CD4-positive, alpha-beta T cell treated with Interleukin-12 subunit alpha and Interleukin-12 subunit beta, for 1 hour (primary cell): ENCODE measurements at places on chromosomes 2 and 18.

DNA sequence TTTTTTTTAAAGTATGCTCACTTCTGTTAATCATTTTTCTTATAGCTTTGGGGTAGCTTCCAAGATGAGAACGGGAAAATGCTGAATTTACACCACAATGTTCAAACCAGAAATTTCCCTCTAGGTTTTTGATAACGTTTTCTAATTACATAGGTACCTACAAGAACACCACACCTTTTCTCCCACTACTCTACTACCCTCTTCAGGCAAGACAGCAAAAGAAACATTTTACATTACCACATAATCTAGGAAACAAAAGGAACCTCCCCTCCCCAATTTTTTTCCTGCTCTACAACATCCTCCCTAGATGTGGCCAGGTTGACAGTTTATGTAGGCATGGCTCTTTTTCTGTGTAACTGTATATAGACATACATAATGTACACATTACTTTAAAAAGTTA is 32.4 kb downstream of the NDUFAF7 start:
- DNase-seq = no peak

GRCh38 chr2:153106802-153107477 is 371.6 kb downstream of the RPRM start:
- DNase-seq = no peak

DNA sequence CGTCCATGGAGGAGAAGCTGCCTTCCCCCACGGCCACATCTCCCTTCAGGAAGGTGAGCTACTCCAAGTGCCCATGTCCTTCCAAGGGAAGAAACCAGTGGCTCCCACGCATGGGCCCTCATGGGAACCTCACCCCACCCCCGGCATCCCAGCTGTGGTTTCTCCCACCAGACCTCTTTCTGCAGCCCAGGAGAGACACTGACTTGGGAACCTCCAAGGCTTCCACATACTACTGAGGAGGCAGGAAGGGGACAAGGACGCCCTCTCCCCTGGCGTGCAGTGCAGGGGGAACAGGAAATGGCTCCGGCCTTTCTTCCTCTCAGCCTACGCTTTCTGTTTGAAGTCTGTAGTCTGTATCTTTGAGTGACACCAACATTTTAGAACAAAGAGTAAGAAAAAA is 104.5 kb upstream of the EPC2 start:
- DNase-seq = no peak

- DNase-seq = no peak
Measured at GRCh38 chr2:46824611-46825010, 91.0 kb downstream of the MCFD2 start.

- no peak for DNase-seq
Measured at GRCh38 chr2:145750612-145751011, 1230.7 kb upstream of the ZEB2 start.

DNA sequence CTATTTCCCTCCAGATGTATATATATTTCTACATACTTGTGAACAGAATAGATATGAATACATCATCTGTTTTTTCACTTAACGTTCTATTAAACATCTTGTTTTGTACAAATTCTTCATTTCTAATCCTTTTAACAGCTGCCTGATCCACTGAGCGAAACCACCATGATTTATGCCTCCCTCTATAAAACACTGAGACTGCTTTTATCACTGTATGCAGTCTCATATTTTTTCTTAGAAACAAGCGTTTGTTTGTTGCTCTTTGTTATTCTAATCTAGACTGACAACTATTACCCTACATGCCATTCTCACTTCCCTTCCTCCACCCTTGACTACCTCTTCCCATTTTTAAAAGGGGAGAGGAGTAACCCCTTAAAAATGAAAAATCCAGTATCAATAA is 88.2 kb downstream of the DTNB start:
- DNase-seq = no peak

DNA sequence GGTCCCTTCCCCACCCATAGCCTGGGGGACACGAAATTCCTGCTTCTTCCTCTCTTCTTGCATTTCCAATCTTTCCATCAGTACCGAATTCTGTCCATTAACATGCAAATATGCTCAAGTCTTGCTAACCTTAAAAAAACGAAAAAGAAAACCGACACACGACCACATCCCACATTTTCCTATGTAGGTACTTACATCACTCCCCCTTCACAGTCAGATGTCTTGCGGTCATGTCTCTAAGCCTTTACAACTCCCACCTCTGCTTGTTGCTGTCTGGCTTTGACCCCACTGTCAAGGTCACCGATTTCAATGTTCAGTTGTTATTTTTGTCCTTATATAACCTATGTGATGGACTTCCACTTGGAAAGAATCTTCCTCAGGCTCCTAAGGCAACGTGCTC is 219.4 kb downstream of the NAPG start:
- DNase-seq = no peak

GRCh38 chr18:49494660-49495059 is 7.6 kb upstream of the C18orf32 start:
- no peak for DNase-seq

DNA sequence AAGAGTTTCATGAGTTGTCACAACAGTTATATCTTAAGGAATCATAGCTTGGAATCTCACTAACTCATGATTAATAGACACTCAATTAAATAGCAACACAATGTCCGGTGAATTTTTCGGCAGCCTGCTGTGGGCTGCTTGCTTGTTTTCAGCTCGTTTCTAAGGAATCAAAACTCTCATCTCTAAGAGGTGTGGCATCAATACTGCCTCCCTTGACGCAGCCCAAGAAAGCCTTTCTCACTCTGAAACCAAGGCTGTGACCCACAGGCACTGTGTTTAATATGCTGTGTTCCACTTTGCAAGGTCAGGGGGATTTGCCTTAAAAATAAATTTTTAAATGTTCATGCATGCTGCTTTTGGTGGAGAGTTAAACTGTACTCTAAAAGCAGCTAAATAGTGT is 5.4 kb downstream of the DCC start:
- DNase-seq = no peak

DNA sequence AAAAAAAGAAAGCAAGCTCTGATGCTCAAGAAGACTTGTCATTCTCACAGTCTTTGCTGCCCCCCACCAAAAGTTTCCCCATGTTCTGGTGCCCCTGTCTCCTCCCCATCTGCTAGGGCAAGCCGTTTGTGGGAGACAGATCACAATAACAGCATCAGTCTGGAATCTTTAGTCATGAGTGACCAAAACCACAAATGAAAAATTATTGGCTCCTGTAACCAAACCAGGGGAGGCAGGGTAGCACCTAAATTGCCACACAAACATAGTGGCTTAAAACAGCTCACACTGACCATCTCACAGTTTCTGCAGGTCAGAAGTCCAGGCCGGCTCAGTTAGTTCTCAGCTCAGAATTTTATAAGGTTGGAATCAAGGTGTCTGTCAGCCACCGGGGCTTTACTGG is 9.1 kb upstream of the B3GNT7 start:
- DNase-seq = no peak

DNA sequence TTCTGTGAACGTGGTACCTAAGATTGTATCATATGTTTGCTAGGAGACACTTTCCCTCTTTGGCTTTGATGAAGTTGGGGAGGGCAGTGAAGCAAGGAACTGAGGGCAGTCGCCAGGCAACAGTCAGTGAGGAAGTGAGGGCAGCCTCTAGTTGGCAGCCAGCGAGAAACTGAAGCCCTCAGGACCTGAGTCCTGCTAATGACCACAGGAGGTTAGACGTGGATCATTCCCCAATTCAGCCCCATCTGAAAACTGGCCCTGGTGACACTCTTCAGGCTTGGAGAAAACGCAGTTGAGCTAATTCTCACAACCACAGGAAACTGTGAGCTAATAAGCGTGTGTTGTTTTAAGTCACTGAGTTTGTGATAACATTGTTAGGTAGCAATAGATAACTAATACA is 84.5 kb upstream of the REG3G start:
- no peak for DNase-seq

DNA sequence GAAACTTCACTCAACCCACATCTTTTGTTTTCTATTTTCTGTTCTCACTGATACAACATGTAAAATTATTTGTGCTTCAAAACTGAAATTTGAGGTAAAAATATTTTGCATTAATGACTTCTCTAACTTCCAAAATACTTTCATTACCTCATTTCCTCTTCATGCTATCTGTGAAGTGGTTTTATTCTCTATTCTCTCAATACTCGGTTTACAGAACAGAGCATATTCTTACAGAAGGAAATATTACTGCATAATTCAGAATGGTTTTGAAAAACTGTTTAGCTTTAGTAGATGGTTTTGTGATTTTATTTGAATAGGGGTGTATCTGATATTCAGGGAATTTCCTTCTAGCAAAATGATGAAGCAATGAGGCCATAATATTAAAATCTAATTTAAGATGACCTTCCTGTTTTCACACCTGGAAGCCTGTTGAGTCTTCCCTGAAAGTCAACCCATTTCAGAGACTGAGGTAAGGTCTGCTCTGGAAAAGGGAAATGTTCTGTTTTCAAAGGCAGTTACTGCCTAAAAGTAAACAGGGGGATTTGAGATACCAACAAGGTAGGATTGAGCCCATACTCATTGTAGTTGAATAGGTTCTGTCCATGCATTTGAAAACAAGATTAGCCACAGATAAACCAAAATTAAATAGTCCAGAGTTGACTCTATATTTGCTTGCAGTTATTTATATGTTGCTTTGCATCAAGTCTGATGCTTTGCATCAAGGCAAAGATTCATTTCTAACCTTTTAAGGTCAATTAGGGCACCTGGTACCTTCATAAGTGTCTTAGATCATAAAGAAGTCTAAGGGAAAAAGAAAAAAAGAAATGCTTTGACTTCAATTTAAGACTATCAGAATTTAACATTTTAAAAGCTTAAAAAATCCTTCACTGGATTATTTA is 50.8 kb upstream of the PEX13 start:
- no peak for DNase-seq

DNA sequence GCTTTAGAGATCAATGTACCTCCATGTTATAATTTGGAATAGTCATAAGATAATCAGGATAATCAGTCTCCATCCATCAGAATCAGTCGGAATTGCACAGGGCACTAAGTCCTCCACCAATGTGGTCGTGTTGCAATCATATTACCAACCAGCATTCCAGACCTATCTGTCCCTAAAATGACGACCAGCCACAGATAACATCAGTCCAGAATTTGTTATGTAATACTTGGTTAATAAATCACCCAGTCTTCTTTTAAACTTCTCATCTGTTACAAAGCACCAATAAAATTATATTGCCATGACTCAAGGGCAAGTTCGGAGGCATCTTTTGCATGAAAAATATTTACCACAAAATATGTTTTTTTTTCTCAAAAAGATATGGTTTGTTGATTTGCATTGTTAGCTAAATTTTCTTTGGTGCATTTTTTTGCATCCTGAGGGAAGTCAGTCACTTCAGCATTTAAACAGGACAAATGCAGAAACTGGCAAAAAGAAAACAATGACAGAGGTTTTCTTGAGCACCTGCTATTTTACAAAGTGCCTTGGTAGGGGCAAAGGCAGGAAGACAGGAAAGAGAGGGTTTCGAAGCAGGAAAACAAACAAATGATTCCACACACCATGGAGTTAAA is 29.3 kb downstream of the PIEZO2 start:
- DNase-seq = no peak

GRCh38 chr18:55206927-55207326 is 247.7 kb upstream of the CCDC68 start:
- DNase-seq = no peak

DNA sequence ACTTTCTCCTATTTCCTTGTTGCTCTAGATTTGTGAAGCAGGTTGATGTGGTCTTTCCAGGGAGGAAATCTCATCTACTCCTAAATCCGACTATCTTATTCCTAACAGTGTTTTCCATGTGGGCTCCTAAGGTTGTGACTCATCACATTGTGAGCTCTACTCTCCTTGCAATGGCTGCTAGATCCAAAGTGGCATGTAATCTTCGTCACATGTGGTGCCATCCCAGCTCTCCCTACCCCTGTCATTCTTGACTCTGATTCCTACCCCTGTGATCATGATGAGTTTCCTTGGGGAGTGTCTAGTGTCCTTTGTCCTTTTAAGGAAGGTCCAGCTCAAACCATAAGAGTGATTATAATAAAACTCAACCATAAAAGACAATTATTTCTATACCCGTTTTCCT is 47.3 kb upstream of the GULP1 start:
- DNase-seq = no peak

DNA sequence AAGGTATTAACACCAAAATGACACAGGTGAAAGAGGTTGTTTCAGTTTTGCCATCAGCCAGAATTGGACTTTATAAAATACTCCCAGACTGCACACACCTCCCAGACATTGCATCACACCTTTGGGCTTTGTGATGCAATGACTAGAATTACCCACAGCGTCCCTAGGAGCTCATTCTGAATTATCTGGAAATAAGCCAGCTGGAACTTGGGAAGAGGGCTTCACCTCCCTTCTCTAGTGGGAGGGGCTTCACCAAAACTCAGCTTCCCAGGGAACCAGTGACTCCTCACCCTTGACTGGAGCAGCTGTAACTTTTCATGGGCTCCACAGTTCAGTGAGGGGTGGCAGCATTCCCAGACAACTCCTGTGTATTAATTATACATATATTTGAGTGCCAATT is 83.1 kb upstream of the BZW1 start:
- DNase-seq = no peak

GRCh38 chr18:40035966-40036365 is 1919.1 kb upstream of the PIK3C3 start:
- no peak for DNase-seq

DNA sequence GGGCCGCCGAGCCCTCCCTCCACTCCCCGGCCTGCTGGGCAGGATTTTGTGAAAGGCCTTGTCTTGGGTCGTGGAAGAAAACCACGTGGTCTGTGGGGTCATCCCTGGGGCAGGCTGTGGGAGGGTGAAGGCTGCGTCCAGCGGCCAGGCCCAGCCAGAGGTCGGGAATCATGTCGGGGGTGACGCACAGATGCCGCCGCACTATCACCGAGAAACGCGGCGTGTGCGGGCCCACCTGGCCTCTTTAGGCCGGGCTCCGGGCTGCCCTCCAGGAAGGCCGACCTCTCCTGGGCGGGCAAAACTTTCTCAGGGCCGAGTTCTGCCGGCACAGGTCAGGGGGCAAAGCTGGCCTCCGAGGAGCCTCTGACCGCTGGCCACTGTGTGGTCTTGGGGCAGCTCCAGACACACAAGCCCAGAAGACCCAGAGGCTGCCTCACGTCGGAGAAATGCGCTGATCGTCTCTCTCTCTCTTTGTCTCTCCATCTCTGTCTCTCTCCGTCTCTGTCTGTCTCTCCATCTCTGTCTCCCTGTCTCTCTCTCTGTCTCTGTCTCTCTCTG is 28.4 kb downstream of the NFATC1 start:
- no peak for DNase-seq

DNA sequence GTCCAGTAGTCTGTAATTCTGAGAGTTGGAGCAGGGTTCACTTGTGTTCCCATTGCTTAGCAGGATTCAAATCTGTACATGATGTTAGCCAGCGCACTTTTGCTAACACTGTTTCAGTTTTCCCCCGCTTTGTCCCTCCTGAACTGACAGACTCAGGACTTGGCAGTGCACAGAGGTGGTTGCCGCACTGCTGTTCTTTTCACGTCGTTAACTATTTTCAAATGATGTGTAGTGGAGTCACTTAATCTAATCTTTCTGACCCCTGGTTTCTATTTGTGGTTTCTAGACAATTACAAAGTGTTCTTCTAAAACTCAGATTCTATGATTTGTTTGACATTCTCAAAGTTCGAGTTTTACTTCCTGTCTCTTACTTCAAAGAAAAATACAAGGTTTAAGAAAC is 234.5 kb downstream of the RBM43 start:
- DNase-seq = no peak
